RWPE1 (cell line): ENCODE measurements at places on chromosomes 12 and 14.

- no peak for DNase-seq
These were observed 70.8 kb upstream of the IFNG-AS1 start for GRCh38 chr12:67918441-67918840.

DNA sequence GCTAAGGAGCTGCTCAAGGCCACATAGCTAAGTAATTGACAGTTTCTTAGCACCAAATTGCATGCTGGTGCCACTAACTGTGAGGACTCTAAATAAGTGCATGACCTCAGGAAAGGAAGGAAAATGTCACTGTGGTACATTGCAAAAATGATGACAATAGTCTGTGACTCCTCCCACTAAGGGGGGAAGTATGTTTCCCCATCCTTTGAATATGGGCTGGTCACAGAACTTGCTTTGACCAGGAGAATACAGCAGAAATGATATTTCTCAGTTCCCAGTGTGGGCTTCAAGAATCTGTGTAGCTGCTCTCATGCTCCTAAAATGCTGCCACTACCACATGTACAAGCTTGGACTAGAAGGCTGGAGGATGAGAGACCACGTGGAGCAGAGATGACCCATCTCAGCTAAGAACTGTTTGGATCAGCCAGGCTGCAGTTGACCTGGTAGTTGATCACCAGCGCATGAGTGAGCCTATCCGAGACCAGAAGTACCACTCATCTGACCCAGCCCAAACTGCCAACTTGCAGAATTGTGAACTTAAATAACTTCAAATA lies 42.2 kb upstream of the NOS1 start:
- DNase-seq = no peak

- no peak for DNase-seq
These were observed 21.1 kb downstream of the PPP1CC start for GRCh38 chr12:110721570-110721969.

DNA sequence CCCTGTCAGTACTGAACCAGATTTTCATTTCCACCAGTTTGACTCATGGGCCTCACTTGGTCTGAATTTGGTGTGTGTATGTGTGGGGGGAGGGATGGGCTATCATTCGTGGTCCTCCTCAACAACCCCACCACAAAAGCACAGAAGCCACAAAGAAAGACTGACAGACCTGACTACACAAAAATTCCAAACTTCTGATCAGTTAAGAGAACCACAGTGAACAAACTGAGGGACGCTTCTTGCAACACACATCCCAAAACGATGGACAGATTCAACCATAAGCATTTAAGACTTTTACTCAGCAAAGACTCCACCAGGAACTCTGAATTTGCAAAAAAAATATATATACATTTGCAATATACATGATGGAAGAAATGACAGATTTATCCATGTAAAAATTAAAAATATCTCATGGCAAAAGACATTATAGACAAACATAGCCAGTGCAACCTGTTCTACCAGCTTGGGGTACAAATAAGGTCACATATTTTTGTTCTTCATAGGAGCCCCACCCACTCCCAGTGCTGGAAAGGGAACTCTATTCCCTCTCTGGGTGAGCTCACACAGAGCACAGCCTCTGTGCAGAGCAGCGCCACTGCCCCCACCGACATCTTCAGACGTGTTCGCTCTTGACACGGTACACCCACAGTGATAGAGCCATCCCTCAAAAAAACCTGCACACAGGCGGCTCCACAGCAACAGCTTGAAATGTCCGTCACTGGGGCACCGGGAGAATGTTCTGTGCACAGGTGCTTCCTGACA lies 49.7 kb downstream of the JAG2 start:
- DNase-seq = peak; percentile 91

DNA sequence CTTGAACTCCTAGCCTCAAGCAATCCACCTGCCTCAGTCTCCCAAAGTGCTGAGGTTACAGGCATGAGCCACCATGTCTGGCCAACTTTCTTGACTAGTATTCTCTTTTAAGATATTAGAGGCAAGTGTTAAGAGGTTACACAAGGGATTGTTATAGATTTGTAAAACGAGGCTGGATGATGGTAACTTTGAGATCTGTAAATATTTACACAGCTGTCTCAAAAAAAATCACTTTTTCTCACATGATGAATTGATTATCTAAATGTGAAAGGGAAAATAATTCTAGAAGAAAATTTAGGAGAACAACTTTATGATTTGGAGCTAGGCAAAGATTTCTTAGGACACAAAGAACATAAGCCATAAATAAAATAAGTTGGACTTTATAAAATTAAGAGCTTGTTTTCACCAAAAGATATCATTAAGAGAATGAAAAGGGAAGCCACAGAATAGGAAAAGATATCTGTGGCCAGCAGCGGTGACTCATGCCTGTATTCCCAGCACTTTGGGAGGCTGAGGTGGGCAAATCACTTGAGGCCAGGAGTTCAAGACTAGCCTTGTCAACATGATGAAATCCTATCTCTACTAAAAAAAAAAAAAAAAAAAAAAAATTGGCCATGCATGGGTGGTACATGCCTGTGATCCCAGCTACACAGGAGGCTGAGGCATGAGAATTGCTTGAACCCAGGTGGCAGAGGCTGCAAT lies 77.4 kb downstream of the BBS10 start:
- no peak for DNase-seq

DNA sequence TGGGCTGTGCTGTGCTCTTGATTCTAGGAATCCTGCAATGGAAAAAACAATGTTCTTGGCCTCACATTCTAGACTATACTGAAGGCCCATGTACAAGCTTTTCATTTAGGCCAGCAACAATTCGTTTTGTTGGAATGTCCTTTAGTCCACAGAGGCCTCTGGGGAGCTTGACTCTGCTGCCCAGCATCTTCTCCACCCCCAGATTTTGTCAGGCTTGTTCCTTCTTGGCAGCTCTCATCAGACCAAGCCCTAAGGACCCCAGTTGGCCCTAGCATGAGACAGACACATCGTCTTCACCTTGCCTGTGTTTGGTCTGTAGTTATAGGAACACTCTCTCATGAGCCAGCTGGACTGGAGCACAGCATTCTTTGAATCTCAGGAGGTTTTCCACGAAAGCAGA lies 300.1 kb downstream of the VRK1 start:
- DNase-seq = no peak
